ENCODE measurements at places on chromosomes 4 and X.

DNA sequence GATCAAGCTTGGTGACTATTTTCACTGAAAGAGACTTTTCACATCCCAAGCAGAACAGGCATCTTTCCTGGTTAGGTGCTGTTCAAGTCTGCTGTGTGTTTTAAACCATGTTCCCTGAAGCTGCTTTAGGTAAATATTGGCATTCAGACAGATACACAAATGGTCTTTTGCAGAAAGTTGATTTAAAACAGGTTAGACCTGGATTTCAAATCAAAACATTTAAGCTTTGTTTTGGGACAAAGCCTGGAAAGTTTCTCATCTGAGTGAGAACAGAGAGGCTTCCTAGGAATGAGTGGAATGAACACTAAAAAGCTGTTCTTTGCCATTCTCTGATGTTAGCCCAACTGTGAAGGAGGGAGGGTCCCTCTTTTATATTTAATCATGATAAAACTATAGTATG, 10.1 kb downstream of the ANXA3 start:
- DNase-seq: no peak

DNA sequence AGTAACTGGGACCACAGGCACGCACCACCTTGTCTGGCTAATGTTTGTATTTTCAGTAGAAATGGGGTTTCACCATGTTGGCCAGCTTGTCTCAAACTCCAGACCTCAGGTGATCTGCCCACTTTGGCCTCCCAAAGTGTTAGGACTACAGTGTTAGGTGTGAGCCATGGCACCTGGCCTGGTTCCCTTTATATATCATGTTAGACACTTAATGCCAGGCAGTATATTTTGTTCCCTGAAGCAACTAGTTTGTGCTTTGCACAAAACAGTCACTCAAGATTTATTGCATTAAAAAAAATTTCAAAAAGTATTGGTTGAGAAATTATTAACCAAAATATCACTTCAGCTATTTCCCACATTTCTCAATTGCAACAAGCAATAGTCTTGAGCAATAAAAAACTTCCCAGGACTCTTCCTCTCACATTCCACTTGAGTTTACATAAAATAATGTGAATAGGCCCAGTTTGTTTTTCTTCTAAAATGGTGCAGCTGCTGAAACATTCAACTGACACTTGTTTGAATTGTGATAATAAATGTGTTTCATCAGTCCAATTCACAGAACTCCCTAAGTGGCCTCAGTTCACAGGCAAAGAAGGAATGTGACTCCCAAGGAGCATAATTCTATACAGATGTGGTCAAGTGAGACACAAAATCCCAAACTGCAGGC, 22.7 kb downstream of the CXCL1 start:
- DNase-seq: no peak

- DNase-seq: no peak
These were observed 45.1 kb downstream of the JADE3 start for GRCh38 chrX:46957297-46957696.

DNA sequence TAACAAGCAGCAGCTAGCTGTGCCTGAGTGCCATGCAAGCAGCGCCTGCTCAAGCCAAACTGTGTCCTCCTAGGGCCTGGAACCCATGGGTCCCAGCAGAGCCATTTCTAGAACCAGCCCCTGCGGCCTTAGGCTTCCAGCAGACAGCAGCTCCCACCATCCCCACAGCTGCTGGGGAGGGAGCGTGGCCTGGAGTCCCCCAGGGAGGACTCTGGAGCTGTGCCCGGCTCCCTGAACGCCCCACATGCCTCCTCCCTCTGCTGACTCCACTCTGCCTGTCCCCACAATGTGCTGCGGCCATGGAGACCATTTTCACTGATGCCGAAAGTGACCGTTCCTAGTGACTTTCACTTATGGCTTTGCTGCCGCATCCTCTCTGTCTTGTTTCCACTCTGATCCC, 45.9 kb downstream of the GAK start:
- no peak for DNase-seq

- DNase-seq: no peak
These were observed 531 bp upstream of the MANBA start for GRCh38 chr4:102761296-102761701.

DNA sequence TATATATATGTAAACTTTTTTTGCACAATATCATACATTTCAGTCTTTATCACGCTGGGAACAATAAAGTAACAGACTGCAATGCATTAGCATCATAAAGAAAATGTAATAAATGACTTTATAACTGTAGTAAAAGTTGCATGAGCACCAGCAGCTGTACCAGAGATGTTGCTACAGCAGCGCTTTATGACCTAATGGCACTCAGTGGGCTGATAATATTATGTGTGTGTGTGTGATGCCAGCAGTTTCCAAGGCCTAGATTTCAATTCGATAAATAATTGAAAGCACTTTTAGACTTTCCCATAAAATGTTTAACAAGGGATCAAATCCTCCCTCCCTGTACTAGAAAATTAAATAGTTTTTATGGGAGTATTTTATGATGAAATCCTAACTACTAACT, 367.6 kb upstream of the AGA start:
- no peak for DNase-seq

DNA sequence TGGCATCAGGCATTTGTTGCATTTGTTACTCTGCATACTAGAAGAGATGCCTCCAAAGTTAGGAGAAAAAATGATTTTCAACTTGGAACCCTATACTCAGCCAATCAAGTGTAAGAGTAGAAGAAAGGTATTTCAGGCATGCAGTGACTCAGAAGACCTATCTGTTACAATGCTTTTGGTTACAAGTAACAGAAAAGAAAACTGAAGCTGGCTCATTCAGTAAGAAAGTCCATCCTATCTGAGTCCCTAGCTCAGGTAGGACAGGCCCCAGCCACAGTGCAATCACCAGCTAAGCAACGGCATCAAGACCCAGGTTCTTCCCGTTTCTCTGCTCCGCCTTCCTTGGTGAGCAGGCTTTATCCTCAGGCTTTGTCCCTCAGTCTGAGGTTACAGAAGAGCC, 23.3 kb downstream of the MECP2 start:
- DNase-seq: no peak

- DNase-seq: no peak
These were observed 73.5 kb downstream of the ANXA3 start for GRCh38 chr4:78625073-78625472.

- no peak for DNase-seq
These were observed 6.7 kb downstream of the SLC7A11 start for GRCh38 chr4:138235419-138235952.

- no peak for DNase-seq
These were observed 26.0 kb downstream of the TBC1D19 start for GRCh38 chr4:26609868-26610267.

GRCh38 chr4:98687876-98688275, 29.5 kb upstream of the TSPAN5 start:
- no peak for DNase-seq

GRCh38 chr4:66123190-66123589, 452.9 kb upstream of the EPHA5 start:
- DNase-seq: no peak

DNA sequence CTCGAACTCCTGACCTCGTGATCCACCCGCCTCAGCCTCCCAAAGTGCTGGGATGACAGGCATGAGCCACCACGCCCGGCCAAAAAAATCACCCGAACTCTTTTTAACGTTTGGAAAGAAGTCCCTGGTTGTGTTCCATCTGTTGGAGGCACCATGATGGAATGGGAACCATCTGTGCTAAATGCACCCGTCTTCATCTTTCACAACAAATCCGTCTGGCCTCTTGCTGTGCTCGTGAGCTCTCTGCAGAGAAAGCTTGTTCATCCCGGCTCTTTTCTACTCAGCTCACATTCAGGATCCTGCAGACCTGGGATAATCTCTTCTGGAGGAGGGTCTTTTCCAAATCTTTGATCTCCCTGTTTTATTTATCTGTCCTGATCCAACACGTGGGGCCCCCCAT, 188.8 kb downstream of the CRLF2 start:
- DNase-seq: no peak

GRCh38 chr4:174595141-174595929, 73.0 kb upstream of the HPGD start:
- no peak for DNase-seq

- DNase-seq: no peak
These were observed 53.8 kb upstream of the USP9X start for GRCh38 chrX:41031256-41031967.

GRCh38 chrX:39396358-39396995, 595.2 kb downstream of the MID1IP1 start:
- no peak for DNase-seq
